Peyer's patch (tissue), 4 donors: ENCODE measurements at places on chromosomes 7 and 10.

GRCh38 chr7:157412491-157413180, 75.8 kb downstream of the DNAJB6 start:
- DNase-seq, result no peak

DNA sequence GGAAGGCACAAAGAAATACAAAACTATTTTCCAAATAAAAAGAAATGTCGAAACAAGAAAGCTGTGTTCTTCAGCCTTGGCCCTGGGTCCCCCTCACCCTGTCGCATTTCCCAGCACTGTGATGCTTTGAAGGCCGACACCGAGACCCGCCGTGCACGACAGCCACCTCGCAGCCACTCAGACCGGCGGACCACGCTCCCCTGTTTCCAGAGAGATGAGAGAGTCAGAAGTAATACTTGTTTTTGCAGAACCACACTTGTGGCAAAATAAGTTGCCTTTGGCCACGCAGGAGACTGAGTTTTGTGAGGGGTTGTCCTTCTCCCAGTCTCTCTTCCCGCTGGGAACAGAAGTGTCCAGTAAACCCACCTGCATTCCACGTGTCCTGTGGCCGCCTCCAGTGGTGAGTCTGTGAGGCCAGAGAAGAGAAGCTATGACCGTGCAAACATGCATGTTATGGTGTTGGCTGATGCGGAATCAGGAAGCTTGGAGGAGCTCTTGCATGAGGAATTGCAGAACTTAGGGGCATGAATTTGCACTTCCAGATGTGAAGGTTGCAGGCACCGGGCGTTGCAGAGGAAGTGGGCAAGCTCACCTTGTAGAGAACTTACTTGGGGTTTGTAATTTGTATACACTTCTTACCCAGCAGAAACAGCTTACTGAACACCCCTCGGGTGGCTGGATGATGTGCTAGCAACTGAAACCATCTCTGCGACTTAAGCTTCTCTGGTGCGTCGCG, 194.5 kb downstream of the EBF3 start:
- no peak for DNase-seq

GRCh38 chr7:103307503-103308231, 10.4 kb downstream of the PMPCB start:
- DNase-seq, result no peak

DNA sequence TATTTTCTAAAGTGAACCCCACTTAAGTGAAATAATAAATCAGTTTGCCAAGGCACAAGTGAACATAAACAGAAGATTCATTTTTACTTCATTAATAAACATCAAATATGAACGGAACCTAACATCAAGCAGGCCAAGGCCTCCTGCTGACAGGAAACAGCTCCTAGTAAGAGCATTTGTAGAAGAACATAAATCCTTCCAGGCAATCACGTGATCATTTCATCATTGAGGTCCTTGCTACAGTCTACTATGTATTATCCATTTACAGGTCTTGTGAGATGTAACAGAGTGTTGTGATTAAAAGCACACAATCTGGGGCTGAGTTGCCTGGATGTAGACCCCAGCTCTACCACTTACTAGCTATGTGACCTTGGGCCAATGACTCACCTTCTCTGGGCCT, 70.6 kb downstream of the CALD1 start:
- DNase-seq, result no peak

DNA sequence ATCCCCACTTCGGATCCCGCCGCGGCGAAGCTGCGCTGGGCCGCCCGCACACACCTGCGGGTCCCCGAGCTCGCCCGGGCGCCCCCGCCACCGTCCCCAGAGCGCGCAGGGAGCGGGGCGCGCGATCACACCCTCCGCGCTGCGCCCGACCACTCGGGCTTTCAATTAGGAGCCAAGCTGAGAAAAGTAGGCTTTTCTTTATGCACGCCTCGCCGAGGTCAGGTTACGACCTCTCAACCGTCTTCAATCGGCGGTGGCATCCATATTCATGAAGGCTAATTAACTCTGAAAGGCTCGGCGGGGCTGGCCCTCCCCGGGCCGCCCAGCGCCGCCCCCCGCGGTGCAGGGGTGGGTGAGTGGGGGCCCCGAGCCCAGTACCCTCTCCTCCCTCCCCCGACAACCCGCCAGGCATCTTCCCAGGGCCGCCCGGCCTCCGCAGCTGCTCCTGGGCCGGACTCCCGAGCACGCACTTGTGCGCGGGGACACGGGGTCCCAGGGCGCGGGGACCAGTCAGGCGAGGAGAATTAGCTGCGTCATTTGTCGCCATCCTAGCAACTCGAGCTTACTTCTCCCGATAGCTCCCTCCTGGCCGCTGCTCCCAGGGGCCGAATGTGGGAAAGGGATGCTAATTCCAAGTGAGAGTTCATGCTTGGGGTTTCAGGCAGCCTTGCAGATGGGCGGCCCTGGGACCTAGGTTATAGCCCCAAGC, 155.5 kb upstream of the LYZL2 start:
- peak; percentile 63 for DNase-seq

DNA sequence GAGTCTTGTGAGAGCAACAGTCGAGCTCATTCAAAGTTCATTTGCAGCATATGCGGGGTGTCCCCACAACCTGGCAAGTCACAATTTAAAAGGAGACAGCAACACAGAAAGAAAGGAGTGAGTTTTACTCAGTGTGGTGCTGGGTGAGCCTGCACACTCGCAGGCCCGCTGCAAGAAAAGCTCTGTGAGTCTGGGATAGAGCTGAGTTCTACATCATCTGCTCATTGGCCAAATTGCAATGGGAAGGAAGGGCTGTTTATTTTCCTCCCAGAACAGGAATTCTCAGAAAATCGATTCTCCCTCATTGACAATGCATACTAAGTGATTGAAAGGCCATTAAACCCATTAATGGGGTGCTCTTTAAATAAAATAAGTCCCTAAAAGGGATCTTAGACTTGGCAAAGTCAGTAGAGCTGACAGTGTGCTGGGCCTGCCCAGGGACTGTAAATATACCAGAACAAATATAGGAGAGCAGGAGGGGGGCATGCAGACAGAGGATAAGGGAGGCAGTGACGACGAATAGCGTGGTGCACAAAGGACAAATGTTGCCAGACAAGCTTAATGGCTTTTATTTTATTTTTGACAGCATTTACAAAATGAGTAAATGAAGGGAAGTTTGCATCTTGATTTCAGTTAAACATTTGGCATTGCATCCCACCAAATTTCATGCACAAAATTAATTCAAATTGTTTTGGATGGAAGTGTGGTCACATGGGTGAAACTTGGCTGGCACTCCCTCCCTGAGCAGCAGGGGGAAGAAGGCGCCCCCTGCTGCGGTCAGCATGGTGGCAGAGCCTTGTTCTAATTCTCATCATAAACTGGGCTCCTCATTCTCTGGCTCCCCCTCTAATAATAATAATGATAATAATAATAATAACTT, 215.7 kb downstream of the SNX10 start:
- DNase-seq, result no peak

GRCh38 chr7:131231381-131232220, 96.1 kb upstream of the MKLN1 start:
- DNase-seq, result peak; percentile 82

GRCh38 chr10:90313576-90314325, 544.1 kb downstream of the HTR7 start:
- DNase-seq, result no peak

DNA sequence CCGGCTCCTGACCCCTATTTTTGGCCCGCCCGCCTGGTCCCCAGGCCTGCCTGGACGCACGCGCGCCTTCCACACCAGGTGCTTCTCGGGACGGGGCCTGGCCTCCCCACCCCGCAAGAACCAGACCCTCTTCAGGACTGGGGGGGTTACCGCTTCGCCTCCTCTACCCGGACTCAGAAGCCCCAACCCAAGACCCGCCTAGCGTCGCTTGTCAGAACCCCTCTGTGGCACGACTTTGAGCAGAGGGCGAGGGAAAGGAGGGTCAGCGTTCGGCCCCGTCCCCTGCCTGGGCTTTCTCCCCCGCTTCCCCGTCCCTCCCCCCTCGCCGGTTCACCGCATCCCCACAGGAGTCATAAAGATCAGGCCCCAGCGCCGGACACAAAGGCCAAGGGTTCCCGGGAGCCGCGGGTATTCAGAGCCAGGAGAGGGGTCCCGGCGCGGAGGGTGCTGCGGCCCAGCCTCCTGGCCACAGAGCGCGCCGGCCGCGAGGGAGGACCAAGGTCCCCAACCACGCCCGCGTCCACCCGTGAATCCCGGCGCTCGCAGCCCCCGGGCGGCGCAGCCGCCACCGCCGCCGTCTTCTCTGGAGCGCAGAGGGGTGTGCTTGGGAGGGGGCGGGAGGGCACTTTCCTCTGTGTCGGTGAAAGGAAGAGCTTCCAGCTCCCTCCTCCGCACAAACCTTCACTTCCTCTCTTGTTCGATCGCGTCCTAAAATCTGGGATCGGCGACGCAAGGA, 351.9 kb downstream of the DNAJB6 start:
- no peak for DNase-seq

DNA sequence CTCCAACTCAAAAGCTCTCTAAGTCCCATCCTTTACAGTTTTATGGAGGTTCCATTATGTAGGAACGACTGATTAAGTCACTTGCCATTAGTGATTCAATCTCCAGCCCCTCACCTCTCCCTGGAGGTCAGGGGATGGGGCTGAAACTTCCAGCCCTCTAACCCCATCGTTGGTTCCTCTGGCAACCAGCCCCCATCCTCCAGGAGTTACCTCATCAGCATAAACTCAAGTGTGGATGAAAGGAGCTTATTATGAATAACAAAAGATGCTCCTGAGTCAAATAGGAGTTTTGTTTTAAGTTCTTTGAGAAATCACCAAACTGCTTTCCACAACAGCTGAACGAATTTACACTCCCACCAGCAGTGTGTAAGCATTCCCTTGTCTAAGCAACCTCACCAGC, 494.3 kb upstream of the AUTS2 start:
- no peak for DNase-seq

GRCh38 chr10:70549962-70550458, 52.5 kb downstream of the PRF1 start:
- DNase-seq, result peak; percentile 72

DNA sequence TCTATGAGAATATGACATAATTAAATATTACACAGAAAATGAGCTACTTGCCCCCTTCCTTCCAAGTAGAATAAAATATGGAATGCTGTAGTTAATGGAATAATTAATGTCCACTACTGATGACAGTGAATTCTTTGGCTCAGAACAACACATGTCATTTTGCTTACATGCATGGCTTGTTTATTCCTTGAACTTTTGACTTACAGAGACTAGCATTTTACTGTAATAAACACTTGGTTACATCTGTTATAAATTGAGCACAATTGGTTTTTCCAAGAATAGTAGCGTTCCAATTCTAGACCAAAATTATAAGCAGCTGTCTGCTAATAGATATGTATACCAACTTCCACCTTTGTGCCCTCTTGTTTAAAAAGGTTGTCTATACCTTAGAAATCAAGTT, 286.7 kb downstream of the OTUD1 start:
- DNase-seq, result no peak

DNA sequence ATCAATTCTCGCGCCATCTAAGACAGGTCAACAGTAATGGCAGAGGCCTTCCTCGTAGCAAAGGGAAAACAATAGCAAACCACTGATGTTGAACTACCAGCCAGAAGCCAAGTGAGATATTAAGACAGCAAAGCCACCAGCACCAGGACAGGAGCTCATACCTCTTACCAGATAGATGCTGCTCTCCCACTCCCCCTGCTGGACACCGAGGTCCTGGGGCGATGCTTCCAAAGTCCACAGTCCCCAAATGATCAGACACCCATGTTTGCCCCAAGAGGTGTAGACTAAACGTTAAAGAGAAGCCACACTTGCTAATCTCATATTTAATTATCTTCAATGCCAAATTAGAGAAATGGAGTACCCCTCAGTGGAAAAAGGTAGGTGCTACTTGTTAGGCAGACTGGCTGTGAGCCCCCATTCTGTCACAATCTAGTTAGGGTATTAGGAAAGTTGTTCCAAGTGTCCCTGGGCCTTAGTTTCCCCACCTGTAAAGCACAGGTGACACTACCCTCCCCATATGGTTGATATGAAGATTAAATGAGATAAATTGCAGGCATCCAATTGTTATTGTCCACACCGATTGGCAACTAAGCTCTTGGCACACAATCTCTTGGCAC, 39.9 kb downstream of the TOMM7 start:
- peak; percentile 88 for DNase-seq

DNA sequence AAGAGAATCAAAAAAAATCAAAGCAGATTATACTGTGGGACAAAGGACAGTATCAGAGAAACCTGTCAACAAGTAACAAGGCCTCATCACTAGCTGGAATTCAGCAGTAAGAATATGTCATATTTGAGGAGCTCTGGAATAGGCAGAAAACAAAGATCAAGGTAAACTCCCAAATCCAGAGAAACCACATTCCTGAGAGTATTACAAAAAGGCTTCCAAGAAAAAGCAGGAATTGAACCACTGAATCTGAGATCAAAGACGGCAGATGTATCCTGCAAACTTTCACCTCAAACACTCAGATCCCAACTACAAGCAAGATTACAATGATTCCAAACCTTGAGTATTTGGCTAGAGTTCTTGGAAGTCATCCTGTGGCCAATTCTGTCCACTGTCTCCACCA, 16.3 kb downstream of the TPK1 start:
- no peak for DNase-seq

GRCh38 chr10:130254662-130255061, 118.5 kb downstream of the GLRX3 start:
- no peak for DNase-seq

- no peak for DNase-seq
Measured at GRCh38 chr10:102038410-102038809, 17.6 kb downstream of the ARMH3 start.

- no peak for DNase-seq
Measured at GRCh38 chr10:34713875-34714274, 101.2 kb downstream of the PARD3 start.

DNA sequence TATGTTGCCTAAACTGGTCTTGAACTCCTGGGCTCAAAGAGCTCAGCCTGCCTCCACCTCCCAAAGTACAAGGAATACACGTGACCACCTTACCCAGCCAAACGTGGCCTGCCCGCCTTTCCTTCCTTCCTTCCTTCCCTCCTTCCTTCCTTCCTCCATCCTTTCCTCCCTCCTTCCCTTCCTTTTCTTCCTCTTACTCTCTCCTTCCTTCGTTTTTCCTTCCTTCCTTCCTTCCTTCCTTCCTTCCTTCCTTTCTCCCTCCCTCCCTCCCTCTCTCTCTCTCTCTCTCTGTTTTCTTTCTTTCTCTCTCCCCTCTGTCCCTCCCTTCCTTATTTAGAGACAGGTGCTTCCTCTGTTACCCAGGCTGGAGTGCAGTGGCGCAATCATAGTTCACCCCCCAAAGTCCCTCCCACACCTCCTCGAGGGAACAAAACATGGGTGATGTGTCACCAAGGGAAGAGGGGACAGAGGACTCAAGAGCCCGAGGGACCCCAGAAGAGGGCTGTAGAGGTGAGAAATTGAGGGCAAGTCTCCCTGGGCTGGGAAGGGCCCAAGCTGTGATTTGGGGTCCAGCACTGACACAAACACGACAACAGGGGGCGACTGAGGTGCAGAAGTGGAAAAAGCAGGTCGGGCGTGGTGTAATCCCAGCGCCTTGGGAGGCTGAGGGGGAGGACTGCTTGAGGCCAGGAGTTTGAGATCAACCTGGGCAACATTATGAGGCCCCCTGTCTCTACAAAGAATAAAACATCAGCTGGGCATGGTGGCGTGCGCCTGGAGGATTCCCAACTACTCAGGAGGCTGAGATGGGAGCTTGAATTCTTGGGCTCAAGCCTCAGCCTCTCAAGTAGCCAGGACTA, 28.1 kb downstream of the EPHB4 start:
- peak; percentile 72 for DNase-seq

- no peak for DNase-seq
Measured at GRCh38 chr10:98249134-98249533, 18.9 kb downstream of the LOXL4 start.

- no peak for DNase-seq
Measured at GRCh38 chr10:123433539-123433938, 232.6 kb upstream of the GPR26 start.

GRCh38 chr10:120607016-120607709, 150.1 kb downstream of the PLPP4 start:
- no peak for DNase-seq

GRCh38 chr10:93071674-93072224, 1.9 kb upstream of the CYP26A1 start:
- no peak for DNase-seq
